Suppressor macrophage (primary cell): ENCODE measurements at places on chromosomes 1 and 21.

- no peak for DNase-seq
These were observed 312.9 kb downstream of the RRAGC start for GRCh38 chr1:38546636-38547035.

- DNase-seq = no peak
These were observed 146.4 kb downstream of the FGGY start for GRCh38 chr1:59443310-59443709.

DNA sequence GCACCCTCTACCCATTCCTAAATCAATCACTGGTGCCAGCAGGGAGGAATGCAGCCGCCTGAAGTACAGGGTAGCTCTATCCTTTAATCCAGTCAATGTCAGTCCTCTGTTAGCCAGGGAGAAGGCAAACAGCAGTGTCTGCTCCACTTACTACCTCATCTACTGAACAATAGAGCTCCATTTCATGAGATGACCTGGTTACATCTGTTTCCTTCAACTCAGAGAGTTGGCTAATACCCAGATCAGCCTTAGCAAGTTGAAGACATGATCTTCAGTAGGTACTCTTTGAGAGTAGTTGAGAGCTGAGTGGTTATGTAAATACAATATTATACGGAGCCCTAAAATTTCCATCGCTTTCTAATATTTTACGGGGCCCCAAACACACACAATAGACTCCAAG lies 46.1 kb upstream of the CD34 start:
- DNase-seq = no peak

DNA sequence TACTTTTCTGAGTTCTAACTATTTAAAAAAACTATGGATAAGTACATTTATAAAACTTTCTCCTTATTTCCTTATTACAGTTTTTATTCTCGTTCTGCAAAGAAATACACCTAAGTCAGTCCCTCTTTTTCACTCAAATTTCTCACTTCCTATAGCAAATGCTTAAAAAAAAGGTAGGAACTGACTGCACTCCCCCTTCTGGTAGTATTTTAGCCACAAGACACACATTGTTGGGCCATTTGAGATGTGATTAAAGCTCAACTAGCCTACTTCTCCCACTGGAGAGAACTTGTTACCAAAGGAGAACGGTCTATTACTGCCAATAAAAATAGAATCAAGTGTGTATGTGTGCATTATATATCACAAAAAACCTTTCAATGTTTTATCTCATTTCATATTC lies 521.9 kb upstream of the PRMT6 start:
- no peak for DNase-seq

DNA sequence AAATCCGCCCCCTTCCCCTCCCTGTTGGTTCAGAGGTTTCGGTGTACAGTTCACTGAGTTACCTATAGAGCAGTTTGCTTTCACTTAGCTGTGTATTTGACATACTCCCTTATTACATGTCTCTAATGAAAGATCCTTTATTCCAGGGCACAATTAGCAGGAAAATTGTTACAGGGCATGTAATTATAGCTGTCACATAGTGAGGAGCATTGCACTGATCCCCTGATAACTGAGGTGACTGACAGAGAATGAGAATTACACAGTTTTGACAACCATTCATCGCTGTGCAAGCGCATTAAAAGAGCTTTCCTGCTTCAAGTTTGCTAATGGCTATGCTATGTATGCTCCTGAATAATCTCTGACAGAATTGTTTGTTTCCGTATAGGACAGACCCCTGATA lies 26.9 kb downstream of the DAP3 start:
- no peak for DNase-seq

DNA sequence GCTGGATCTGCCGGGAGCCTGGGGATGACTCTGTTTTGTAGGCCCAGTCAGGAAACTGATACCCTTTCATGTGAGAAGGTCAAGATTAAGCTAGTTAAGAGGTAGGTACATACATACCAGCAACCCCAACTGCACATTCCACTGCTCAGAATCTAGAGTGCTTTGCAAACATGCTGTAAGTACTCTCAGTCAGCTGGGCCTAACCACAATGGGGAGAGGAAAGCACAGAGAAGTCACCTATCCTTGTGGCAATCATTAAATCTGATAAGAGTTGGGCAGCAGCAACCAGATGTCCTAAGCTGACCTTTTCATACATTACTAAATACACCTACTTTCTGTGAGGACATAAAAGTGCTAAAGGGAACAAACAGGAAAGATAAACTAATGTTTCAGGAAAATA lies 2.5 kb downstream of the ETV3 start:
- DNase-seq = no peak

- no peak for DNase-seq
These were observed 12.5 kb downstream of the QSOX1 start for GRCh38 chr1:180167021-180167701.

DNA sequence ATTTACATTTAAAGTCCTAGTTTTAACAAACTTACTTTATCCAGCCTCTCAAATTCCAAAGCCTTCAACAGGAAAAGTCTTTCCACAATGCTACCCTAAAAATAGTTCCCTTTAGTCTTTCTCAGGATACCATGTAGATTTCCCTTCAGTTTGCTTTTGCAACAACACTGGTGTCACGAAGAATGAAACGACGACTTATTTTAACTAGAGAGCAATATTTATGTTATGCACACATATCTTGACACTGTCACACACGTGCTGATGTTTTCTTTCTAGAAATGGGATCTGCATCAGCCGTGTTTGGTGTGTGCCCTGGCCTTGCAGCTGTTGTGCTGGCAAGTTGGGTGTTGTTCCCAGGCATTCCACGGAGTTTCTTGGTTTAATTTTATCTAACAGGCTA lies 75.5 kb downstream of the SIPA1L2 start:
- no peak for DNase-seq

- no peak for DNase-seq
These were observed 29.4 kb upstream of the CSF3R start for GRCh38 chr1:36511804-36512798.

- DNase-seq = peak; percentile 45
These were observed 133.2 kb upstream of the BARHL2 start for GRCh38 chr1:90850181-90850897.

DNA sequence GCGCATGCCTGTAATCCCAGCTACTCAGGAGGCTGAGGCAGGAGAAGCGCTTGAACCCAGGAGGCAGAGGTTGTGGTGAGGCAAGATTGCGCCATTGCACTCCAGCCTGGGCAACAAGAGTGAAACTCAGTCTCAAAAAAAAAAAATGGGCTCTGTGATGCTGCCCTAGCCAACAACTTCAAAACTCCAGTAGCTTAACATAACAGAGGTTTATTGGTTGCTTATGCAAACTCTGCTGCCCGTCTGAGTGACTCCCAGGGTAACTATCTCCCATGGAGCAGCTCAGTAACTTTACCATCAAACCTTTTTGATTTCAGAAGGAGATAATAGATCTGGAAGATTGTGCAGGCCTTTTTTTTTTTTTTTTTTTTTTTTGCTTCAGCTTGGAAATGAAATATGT lies 18.9 kb upstream of the ITLN2 start:
- no peak for DNase-seq

- no peak for DNase-seq
These were observed 28.6 kb downstream of the CD247 start for GRCh38 chr1:167489571-167490340.

DNA sequence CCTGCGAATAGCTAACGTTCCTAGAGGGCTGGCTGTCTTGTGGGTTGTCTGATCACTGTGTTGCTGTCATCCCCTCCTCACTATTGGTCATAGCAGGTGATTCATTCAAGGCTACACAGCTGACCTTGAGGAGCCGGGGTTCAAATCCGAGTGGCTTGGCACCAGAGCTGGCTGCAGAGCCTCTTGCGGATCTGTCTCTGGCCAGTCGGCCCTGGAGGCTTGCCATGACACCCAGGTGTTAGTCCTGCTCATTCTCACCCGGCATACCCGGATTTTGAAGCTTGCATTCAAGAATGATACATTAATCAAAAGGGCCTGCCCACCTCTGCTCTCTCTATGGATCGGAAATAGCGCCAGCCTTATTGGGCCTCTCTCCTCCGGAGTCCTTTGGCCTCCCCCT lies 110.4 kb downstream of the DHRS3 start:
- DNase-seq = no peak

DNA sequence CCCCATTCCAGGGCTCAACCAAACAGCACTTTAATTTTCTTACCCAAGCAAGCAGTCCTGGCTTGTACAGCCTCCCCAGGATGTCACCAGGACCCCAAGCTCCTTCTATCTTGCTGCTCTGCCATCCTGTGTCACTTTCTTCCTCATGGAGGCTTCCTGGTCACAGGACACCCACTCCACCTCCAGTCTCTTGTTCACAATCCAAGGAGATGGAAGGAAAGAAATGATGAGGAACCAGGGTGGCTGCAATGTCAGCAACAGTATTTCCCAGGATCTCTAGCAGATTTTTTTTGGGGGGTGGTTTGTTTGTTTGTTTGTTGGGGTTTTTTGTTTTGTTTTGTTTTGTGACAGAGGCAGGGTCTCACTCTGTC lies 58.9 kb downstream of the RIPK4 start:
- peak; percentile 55 for DNase-seq

GRCh38 chr1:92691925-92692324 lies 93.0 kb downstream of the EVI5 start:
- DNase-seq = peak; percentile 12

GRCh38 chr21:44065428-44065827 lies 41.8 kb upstream of the PWP2 start:
- DNase-seq = peak; percentile 81

GRCh38 chr1:199287647-199288046 lies 648.8 kb downstream of the PTPRC start:
- peak; percentile 43 for DNase-seq

DNA sequence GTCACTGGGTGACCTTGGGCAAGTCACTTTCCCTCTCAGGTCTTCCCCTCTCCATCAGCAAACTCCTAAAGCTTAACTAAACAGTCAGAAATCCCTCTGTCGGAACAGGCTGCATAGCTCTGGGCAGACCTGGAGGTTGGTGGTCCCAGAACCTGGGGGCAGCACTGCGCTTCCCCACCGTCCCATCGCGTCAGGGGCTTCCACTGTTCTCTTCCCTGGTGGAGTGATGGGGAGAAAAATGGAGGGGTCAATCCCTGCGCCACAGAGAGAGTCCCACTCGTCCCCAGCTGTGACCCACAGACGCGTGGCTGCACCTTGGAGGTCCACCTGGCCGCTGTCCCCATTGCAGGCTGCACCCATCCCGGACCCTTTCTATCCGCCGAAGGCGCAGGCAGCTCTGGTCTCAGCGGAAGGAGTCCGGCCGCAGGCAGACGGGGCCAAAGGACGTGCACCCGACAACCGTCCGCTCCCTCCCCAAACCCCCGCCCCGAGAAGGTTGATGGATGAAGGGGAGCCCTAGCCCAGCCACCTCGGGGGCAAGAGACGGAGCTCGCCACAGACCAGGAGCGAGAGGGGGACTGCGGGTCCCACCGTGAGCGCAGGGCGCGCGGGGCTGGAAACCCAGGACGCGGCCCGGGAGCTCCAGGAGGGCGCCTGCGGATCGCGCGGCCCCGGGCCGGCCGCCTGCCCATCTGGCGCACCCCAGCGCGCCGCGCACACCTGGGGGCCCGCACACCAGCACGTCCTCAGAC lies 588 bp upstream of the WNT3A start:
- DNase-seq = no peak

GRCh38 chr1:87200875-87201638 lies 127.6 kb upstream of the LMO4 start:
- no peak for DNase-seq
